ENCODE measurements at places on chromosomes 4 and X.

DNA sequence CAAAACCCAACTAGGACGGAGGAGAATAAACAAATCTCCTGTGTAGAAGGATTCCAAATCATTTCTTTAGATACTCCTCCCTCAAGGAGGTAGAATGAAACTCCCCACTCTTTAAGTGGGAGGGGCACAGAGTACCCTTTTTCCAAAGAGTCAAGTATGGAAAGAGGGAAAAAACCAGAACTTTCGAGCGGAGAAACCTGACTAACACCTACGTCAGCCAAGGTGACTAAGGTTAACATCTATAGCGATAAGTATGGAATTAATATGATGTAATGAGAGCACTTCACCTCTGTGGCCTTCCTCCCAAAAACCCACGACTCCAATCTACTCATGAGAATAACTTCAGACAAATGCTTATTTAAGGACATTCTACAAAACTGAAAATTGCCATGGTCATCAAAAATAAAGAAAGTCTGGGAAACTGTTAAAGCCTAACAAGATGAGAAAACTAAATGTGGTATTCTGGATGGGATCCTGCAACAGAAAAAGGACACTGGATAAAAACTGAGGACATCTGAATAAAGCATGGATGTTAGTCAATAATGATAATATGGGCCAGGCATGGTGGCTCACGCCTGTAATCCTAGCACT lies 157.0 kb upstream of the MAP3K15 start:
- no peak for DNase-seq

GRCh38 chrX:8632924-8633323 lies 99.0 kb downstream of the ANOS1 start:
- no peak for DNase-seq

DNA sequence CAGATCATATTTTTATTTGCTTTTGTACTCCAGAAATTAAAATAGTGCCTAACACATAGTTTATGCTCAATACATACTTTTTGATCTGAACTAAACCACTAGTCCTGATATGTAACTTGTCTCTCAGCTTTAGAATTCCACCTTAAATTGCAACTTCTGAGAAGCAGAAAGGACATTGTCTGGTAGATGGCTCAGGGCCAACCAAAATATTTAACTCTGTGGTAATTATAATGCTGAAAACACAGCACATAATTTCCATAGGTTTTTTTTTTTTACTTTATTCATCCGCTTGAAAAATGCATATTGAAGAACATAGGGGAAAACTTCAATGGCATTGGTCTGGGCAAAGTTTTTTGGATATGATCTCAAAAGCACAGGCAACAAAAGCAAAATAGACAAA lies 59.3 kb downstream of the AREG start:
- no peak for DNase-seq

DNA sequence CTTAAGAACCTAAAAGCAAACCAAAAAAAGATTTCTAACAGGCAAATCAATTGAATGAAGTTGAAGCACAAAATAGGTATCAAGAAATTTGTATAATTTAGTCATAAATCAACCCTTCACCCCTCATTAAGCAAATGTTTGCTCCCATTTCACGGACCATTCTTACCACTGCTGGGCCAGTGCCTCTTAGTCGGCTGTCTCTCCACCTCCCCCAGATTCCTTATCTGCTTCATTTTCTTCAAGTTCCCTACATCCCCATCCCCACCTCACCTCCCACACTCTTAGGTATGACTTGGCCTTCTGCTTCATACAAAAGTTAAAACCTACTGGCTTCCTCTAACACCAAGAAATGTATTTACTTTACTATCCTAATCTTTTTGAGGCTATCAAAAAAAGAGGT lies 11.8 kb downstream of the AASDH start:
- no peak for DNase-seq

DNA sequence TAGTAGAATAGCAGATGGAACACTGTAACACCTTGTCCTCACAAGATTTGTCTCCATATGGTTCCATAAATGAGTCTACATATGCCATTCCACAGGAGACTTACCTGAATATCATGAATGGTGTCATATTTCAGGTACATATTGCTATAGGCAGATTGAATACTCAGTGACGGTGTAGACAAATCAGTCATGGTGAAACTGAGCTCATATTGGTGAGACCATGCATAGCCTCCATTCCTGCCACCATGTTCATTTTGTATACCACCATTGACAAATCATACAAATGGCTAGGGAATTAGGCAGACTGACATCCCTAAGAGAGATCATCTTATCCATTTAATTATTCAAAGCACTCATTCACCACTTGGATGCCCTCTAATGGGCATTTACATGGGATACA lies 38.0 kb upstream of the SPP1 start:
- DNase-seq = no peak

- DNase-seq = no peak
These were observed 294.4 kb downstream of the GPAT3 start for GRCh38 chr4:83830138-83830888.

DNA sequence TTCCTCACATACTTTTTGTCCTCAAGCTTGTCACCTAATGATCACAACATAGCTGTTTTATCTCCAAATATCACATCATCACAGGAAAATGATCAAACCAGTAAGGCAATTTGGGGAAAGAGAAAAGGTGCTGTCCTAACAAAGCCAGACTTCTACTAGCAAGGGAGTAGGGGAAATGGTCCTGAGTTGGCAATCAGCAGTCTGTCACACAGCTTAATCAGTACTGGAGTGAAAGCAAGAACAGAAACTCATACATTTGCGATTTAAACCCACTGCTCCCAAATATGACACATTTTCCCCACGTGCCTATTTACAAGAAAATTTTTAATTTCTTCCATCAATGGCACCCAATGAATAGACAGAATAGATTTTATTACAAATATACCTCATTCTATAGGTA lies 546.8 kb upstream of the FMR1 start:
- DNase-seq = no peak

DNA sequence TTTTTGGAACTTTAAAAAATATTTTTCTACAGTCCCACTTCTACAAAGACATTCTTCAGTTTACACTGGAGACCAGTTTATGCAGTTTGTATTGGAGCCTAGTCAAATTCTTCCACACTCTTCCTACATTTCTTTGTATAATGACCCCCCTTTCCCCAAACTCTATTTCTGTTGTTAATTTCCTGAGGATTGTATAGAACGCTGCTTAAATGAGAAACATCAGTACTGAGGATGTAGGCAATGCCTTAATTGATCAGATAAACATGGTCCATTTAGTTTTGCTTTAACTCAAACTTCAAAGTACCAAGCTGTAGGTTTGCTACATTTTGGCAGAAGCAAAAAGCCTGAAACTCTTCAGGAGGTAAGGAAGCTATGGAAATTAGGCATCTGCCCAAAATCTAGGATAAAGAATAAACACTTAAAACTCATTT lies 155.5 kb downstream of the SLC7A11 start:
- no peak for DNase-seq

- DNase-seq = no peak
These were observed 557.4 kb upstream of the FTHL17 start for GRCh38 chrX:31629195-31629594.

- no peak for DNase-seq
These were observed 53.3 kb downstream of the JADE1 start for GRCh38 chr4:128862608-128863311.

GRCh38 chrX:150773117-150773516 lies 79.9 kb downstream of the MTMR1 start:
- DNase-seq = no peak

DNA sequence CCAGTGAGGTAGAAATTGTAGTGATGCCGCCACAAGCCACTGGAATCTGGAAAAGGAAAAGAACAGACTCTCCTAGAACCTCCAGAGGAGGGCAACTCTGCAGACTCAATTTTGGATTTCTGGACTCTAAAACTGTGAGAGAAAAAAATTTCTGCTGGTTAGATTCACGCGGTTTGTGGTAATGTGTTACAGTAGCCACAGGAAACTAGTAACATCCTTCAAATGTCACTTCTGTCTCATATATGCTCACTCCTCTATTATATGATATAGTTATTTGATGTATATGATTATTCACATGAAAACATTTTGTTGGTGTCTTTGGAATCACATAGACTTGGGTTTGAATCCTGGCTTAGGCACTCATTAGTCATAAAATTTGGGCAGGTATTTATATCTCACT lies 18.8 kb downstream of the LDOC1 start:
- no peak for DNase-seq

- DNase-seq = no peak
These were observed 148.7 kb upstream of the NAP1L5 start for GRCh38 chr4:88846206-88846790.

DNA sequence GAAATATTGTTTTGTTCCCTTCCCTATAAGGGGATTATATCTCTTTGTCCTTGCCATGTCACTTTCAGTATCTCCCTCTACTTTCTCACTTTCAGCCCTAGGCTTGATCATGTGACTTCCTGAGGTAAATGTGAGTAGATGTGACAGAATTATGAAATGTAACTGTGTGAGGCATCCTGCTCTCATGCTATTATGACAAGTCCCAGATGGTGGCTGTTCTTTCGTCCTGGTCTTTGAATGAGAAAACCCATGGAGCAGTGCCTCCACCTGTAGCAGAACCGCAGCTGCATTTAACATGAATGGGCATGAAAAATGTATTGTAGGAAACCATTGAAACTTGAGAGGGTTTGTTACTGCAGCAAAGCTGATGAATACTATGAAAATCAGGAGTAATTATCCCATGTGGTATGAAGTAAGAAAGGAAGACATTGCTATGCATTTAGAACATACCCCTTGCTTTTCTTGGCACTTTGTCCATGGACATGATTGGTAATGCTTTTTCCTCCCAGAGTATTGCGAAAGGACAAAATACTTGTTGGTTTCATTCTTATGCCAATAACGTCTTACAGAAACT lies 202.2 kb upstream of the GPRIN3 start:
- DNase-seq = no peak

- peak; percentile 12 for DNase-seq
These were observed 22.2 kb downstream of the FABP2 start for GRCh38 chr4:119299741-119300100.

DNA sequence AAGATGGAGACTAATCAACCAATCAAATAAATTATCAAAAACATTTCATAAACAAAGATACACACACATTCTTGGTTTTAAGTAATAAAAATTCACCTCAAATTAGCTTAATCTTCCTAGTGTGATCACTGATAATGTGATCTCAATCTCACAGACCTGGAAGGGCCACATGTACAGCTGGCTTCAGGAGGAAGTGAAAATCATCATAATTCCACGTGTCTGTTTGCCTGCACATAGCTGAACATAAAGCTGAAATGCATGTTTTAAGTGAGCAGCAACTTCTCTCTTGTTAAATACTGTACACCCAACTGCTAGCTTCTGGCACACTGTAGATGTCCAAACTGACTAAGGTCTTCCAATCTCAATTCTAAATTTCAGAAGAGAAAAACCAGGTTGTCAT lies 53.8 kb downstream of the ARHGAP6 start:
- no peak for DNase-seq

GRCh38 chr4:5636766-5637670 lies 71.3 kb downstream of the EVC2 start:
- no peak for DNase-seq

- DNase-seq = no peak
These were observed 45.7 kb downstream of the PASD1 start for GRCh38 chrX:151609222-151609621.
